ENCODE measurements at places on chromosomes 2 and 18. TPM values are rescaled to one million over a fixed set of nuclear protein-coding genes. Genes with fewer than 3 reads are reported as not detected.
A peak's percentile ranks its signal among the peaks of the same experiment; 100 is the strongest.

The OST4 gene
- total RNA-seq: 200 TPM

GRCh38 chr2:11156396-11157075 is 1.3 kb downstream of the SLC66A3 start:
- H3K27me3 ChIP-seq: no peaks in the 10 kb centered on the region
- H3K4me3 ChIP-seq: peak overlapping the region; percentile 71
- DNase-seq: no peak
- H3K27ac ChIP-seq: no peak overlapping the region

- H3K4me3 ChIP-seq: no peak overlapping the region
- no peaks in the 10 kb centered on the region for H3K27me3 ChIP-seq
- no peak overlapping the region for H3K27ac ChIP-seq
- H3K36me3 ChIP-seq: no peaks in the 10 kb centered on the region
- no peaks in the 10 kb centered on the region for H3K4me1 ChIP-seq
Observed at GRCh38 chr2:65700004-65700651, 267.7 kb upstream of the SPRED2 start.

DNA sequence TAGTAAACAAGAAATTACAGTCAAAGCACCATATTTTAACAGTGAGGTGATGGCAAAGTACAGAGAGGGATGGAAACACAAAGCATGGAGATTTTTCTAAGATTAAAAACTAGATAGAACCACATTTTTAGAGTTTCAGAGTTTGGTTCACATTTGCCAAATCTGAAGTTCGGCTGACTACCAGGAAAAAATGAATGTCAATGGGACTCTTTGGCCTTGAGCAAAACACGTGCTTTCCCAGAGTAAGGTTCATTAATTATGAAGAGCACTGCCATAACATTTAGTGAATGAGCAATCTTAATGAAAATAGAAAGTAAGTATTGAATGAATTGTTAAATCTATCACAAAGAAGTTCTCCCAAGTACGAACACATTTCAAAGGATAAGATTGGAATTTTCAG is 571.2 kb upstream of the VRK2 start:
- H3K36me3 ChIP-seq: no peaks in the 10 kb centered on the region
- no peaks in the 10 kb centered on the region for H3K27me3 ChIP-seq
- DNase-seq: no peak
- no peak overlapping the region for H3K4me3 ChIP-seq
- H3K27ac ChIP-seq: no peak overlapping the region

Data from esophagus muscularis mucosa (tissue), 4 donors.